ENCODE measurements at places on chromosomes 1 and 21.

GRCh38 chr1:192907545-192908243, 98.9 kb downstream of the RGS2 start:
- no peak for DNase-seq

DNA sequence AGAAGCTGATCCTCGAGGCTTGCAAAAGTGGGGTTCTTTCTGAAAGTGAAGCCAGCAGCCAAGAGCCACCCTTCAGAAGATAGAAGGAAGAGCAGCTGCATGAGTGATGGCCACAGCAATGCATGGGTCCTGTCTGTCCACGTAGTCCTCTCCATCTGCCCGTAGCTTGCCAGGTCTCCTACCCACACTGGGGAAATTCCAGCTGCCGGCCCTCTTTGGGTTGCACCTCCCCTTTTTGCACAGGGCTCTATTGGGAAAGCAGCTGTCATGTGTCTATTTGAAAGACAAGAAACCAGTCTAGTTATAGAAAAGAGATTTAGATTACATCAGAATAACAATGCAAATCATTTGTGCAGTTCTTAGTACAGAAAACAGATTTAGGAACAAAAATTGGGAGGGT, 204.4 kb downstream of the GIPC2 start:
- no peak for DNase-seq

DNA sequence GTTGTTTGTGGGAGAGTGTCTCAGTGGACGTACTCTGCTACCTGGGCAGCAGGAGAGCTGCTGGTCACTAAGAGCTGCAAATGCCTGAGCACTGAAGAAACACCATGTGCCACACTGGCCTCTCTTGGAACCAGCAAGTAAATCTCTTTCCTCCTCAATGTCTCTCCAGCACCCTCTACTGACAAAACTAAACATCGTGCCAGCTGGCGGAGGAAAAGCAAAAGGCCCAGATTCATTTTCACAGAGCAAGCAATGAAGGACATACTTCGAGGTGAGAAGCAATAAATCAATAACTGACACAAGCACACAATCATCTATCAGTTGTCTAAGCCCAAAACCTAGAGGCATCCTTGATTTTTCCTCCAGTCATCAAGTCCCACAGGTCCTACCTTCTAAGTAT, 78.1 kb downstream of the RERE start:
- no peak for DNase-seq

DNA sequence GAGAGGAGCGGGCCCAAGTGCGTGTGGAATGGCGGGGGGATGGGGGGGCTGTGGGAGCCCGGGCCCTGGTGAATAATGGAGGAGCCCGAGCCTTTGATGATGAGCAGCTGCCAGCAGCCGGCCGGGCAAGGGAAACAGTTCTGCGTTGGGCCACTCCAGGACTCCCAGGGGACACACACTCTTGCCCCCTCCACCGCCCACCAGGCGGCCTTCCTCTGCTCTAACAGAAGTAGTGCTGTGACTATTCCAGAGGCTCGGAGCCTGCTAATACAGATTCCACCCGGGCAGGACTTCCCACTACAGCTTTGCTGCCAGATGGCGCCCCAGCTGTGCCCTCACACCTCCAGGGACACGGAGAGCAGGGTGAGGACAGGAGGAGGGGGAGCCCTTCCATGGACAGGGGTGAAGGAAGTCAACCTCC, 48.2 kb upstream of the LRP8 start:
- DNase-seq = no peak

GRCh38 chr21:25639551-25640201, 618 bp downstream of the JAM2 start:
- DNase-seq = no peak

GRCh38 chr1:89624314-89624713, 8.6 kb upstream of the LRRC8C start:
- DNase-seq = no peak

GRCh38 chr1:158675563-158676323, 10.8 kb downstream of the SPTA1 start:
- no peak for DNase-seq

DNA sequence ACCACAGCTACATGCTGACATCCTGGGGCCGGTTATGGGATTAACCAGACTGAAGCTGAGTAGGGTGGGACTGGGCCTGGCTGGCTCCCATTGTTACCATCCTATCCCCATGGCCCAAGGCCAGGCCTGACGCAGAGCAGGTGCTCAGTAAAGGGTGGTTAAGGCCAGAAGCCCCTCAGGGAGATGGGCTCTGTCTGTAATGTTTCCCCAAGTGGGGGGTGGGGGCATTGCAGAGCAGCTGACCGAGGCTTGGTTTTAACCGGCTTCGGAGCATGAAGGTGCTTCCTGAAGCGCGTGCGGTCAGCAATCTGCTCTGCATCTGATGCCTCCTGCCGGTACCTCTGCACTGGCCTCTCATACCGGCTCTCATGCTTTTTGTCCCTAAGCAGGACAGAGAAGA, 83.4 kb upstream of the ACTL8 start:
- no peak for DNase-seq

GRCh38 chr1:56135069-56135863, 444.1 kb downstream of the PLPP3 start:
- no peak for DNase-seq

- no peak for DNase-seq
These were observed 149.0 kb downstream of the ROR1 start for GRCh38 chr1:63922848-63923247.

GRCh38 chr1:117592155-117592554, 13.7 kb upstream of the TENT5C start:
- DNase-seq = no peak

GRCh38 chr1:39871796-39872195, 11.5 kb downstream of the TRIT1 start:
- no peak for DNase-seq

DNA sequence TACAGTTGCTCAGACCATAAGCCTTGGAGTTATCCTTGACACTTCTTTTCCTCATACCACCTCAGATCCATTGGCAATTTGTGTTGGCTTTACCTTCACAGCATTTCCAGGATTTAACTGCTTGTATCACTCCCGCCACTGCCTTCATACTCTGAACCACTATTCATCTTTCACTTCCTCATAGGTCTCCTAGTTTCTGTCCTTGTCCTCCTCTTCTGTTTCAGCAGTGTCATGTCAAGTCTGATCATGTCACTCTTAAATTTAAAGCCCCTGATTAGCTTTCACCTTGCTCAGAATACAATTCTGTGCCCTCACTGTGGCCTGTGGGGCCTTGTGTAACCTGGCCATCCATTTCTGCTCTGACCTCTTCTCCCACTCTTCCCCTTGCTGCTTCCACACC, 34.7 kb upstream of the C1orf115 start:
- no peak for DNase-seq

DNA sequence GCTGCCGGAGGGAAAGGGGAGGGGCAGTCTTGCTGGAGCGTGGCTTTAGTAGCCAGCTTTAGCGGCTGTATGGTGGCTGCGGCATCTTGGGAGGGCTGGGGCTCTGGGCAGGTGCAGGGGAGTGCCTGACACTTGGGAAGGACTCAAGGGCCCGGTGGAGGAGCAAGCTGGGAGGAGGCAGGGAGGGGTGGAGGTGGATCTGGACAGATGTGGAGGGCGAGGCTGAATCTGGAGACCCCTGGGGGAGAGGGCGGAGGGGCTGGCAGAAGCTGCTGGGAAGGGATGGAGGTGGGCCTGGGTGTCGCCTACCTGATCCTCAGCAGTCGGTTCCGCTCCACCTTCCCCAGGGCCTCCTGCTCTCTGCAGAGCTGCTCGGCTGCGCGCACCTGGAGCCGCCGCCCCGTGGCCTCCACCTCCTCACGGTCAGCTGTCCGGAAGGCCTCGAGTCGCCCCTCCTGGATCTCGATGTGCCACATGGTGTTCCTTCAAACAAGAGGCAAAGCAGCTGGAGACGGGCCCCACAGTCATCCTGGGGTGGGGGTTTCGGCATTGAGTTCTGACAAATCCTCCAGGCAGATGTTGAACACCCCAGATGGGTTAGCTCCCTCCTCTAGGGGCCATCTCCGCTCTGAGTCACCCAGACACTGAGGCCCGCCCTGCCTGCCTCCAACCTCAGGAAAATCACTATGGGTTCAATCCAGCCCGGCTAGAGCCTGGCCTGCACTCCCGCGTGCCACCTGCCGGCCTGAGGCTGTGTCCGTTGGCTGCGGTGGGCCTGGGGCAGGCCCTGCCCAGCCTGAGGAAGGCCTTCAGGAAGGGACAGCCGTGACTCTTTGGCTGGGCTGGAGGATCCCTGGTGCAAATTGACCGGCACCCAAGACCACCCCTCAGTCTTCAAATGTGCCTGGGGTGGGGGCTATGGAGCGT, 29.6 kb downstream of the CFAP74 start:
- DNase-seq = no peak

DNA sequence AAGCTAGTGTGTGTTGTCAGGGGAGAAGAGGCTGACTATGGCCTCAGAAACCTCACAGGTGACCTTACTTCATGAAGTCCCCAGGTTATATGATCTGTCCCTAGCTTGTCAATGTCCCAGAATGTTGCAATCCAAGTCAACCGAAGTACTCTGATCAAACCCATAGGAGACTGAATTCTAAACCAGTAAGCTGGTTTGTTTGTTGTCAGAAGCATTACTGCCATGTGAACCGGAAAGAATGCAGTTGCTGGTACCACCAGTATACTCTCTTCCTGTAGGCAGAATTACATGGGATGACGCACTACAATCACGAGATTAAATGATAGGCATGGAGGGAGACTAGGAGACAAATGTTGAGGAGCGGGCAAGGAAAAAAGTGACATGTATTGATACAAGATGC, 26.1 kb upstream of the MAN1A2 start:
- no peak for DNase-seq

DNA sequence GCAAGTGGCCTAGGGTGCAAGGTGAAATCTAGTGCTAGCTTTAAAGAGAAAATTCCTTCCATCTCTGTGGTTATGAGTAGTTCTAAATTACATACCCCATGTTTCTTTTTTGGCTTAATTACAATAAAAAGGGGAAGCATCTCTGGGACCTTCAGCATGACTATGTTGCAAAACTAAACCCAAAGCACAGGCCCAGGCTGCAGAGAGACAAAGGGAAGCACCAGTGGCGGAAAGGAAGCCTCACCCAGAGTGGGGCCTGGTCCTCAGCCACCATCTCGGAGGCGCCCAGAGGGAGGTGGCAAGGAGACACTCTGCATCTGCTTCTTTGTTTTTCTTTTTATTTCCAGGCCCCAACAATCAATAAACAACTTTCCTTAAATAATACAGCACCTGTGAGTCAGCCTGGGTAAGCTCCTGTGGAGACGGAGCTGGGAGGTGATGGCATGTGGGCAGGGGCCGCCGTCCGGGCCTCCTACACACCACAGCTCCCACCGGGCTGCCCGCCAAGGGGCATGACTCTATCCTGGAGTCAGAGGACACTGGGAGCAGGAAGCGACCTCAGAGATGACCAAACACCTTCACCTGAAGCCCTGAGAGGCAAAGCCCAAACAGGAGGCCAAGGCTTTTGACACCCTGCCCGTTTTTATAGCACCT, 21.7 kb downstream of the ITPKB start:
- no peak for DNase-seq

DNA sequence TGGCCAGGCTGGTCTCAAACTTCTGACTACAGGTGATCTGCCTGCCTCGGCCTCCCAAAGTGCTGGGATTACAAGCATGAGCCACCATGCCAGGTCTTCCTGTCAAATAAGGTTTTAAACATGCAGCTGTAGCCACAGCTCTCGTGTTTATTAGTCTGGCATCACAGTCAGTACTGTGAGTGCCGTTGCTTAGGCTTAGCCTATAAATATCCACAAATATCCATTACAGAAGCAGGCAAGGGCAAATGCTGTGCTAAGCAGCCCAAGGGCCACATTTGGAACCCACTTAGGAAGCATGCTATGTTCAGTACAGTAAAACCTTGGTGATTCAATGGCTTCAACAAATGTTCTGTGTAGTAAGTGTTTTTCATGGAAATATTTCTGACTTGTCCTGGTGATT, 75.9 kb downstream of the KIF1B start:
- no peak for DNase-seq

DNA sequence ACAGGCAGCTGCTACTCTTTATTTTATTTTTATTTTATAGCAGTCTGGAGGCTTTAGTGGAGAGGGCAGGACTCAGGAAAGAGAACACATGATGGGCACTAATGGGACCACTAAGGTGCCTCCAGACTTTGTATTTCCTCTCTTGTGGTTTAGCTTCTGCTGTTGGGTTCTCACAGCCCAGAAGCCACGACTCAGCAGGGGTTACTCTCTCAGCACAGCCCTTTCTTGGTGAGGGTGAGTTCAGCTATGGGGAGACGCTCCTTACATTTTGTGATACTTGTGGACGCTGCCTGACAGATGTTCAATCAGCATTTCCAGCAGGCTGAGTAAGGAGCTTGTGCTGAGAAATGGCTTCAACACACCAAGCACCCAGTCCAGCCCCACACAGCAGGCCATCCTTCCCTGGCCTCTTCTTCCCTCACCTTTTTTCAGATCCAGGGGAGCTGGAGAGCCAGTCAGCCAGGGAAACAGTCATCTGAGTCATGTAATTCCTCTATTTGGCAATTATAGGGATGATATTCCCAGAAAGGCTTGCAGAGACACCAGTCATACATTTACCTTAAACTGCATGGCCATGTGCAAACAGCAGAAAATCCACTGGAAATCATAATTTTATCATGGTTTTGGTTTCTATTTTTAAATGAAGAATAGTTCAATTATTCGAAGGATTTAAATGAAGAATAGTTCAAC, 53.2 kb upstream of the RAB3GAP2 start:
- DNase-seq = no peak

DNA sequence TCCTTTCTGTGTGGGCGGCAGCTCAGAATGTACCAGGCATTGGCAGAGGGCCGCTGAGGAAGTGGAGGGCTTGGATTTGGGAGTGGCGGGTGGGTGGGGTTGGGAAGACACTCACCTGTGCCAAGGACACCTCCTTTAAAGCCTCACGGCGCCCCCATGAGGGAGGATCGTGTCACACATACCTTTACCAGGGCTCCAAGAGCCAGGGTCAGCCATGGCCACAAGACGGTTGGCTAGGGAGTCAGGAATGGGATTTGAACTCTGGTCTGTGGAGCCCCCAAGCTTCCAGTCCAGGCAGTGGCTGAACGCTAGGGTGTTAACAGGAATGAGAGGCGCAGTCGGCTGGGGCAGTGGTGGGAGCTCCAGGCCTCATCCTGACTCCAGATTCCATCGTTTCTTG, 4.6 kb downstream of the NBL1 start:
- DNase-seq = no peak

DNA sequence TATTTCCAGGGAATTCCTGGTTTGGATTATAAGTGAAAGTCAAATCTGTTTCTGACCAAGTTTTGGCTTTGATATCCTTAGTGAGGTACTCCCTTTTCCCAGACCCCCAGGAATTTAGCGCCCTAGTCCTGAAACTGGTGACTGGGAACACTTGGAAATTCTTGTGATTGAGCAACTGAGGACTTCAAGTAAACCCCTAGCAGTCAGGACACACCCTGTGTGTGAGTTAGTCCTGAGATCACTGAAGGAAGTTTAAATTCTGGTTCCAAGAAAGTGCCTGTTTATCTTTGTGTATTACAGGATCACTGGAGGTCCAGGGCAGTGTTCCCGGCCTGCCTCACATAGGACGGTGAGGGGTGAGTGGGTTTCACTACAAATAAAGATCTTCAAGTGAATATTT, 95.1 kb upstream of the F3 start:
- DNase-seq = no peak

GRCh38 chr21:37208056-37208721, 58.9 kb downstream of the VPS26C start:
- DNase-seq = no peak
